Stimulated activated CD4-positive, alpha-beta T cell treated with anti-CD3 and anti-CD28 coated beads, Interleukin-4, amount 100 ng/mL, for 48 hours (primary cell): ENCODE measurements at places on chromosomes 1 and 21.

- DNase-seq: no peak
Measured at GRCh38 chr1:5721634-5722215, 270.5 kb downstream of the NPHP4 start.

DNA sequence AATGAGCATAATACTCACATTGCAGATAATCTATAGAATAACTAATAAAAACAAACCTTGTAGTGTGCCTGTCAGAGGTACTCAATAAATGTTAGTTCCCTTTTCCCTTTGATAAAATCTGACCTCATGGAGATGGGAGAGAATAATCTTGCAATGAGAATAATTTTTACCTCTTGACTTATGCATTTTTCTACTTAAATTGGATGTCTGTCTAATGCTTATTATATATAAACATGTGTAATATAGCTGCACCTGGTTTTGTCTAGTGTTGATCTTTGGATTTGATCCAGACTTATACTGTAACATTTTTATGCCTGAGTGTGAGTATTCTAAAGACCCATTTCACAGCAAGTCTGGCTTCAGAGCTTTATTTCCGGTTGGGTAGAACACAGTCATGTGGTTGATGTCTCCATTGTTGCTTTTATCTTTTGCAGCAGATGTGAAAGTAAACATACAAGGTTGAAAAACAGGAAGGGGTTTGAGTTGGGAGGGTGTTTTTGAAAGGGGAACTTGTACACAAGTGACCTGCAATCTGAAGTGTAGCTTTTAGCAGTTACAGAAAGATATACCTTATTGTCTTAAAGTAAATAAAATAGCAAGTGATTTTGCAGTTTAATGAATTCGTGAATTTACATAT lies 12.4 kb downstream of the EPB41 start:
- DNase-seq: no peak

DNA sequence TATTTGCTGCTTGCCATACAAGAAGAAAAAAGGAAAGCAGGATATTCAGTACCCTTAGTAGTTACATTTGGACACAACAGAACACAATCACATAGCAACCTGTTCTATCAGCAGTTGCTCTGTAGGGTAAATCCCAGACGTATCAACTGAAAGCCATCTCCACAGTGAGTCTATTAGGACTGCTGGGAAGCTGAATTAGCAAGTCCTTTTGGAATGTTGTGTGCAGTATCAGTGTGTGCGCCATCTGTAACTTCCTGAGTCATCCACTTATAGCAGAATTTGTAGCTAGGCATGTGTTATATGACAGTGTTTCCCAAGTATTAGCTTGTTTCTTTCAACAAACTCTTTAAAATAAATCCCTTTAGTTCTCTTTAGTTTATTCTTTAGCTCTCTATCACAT lies 21.3 kb downstream of the CCDC30 start:
- no peak for DNase-seq

DNA sequence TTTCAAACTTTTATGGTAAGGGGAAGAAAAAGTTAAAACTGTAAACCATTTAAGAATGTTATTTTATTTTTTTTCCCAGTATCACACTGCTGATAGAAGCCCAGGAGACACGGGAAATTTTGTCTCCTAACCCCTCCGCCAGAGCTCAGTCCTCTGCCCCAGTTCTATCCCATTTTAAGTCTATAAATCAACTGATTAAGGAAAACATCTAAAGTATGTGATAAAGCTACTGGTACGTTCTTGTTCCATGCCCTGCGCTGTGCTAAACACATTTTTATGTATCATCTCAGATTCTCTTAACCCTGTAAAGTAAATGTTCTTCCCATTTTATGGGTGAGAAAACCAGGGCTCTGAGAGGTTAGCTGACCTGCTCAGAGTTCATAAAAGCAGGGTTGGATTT lies 34.7 kb downstream of the NIPAL3 start:
- DNase-seq: no peak

DNA sequence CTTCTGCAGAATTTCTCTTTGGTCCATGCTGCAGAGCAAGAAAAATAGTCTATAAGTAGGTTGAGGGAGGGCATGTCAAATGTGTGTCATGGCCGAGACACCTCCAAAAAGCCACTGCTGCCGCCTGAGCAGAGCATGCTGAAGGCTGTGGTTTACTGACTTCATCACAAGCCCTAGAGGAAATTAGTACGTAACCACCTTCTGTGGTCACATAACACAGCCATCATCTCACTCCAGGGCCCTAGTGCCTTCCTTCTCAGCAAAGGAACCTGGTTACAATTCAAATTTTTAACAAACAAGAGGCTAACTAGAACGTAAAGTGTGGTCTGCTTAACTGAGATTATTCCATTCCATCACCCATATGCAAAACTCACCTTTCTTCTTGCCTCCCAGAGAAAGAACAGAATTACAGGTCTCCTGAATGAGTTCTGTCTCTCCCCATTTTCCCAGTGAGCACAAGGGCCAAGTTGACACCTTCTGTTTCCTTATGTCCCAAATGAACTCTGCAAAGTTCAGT lies at the start of gene PTPN22:
TSS of gene PTPN22 (minus strand) at position 116 of the 517 bp plus-strand sequence.
- DNase-seq: peak; percentile 74

DNA sequence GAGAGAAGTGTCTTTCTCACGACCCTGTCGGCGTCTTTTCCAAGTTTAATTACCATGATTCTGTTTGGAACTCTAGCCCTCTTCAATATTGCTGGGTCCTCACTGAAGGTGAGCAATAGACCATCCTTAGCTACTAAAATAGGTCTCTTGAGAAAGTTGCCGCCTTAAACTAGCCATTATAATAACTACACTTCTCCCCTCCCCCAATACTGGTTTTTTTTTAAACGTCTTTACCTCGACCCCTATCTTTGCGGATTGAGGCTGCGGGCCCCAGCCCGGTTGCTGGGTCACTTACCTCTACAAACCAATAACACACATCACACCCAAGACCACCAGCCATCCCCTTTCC lies 672 bp downstream of the ENSA start:
- DNase-seq: no peak

- DNase-seq: no peak
Measured at GRCh38 chr1:73066866-73067265, 784.5 kb upstream of the NEGR1 start.

GRCh38 chr1:77545970-77546369 lies 136.5 kb downstream of the ZZZ3 start:
- DNase-seq: no peak

DNA sequence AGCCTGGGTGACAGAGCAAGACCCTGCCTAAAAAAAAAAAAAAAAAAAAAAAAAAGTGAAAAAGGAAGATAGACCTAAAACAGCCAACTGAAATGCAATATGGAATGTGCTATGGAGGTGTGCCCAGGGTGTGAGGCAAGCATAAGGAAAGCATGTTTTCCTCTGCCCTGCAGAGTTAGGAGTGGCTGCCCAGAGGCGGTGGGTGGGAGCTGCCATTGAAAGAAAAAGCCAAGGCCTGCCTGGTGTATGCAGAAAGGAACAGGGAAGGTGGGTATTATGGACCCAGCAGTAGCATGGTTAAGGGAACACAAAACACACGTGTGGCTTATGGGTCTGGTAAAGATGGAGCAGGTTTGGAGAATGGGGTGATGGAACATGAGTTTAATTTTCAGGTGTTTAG lies 8.9 kb downstream of the CD244 start:
- DNase-seq: no peak

GRCh38 chr1:230077011-230077410 lies 10.0 kb downstream of the GALNT2 start:
- DNase-seq: no peak

- peak; percentile 95 for DNase-seq
Measured at GRCh38 chr1:25997828-25998761, at the start of gene PAFAH2. TSS of gene PAFAH2 (minus strand) at chr1:25998063. CDS start at chr1:25990816, 7,247 bp downstream.

GRCh38 chr1:37697090-37697489 lies 4.8 kb downstream of the CDCA8 start:
- DNase-seq: no peak

DNA sequence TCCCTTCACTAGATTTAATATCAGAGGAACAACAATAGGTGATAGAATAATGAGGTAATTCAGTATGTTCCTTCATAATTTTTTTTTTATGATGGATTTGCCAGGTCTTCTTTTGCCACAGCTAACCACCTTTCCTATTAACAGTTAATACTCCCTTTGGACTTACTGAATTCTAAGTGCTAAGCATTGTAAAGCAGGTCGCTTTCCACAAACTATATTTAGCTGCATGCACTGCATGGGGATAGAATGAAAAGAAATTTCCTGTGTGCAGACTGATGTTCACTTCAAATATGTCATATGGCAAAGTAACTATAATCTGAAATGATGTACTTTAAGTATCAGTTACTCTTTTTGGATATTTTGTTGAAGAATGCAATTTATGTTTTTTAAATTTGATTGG lies 85.8 kb downstream of the GPR161 start:
- DNase-seq: no peak

DNA sequence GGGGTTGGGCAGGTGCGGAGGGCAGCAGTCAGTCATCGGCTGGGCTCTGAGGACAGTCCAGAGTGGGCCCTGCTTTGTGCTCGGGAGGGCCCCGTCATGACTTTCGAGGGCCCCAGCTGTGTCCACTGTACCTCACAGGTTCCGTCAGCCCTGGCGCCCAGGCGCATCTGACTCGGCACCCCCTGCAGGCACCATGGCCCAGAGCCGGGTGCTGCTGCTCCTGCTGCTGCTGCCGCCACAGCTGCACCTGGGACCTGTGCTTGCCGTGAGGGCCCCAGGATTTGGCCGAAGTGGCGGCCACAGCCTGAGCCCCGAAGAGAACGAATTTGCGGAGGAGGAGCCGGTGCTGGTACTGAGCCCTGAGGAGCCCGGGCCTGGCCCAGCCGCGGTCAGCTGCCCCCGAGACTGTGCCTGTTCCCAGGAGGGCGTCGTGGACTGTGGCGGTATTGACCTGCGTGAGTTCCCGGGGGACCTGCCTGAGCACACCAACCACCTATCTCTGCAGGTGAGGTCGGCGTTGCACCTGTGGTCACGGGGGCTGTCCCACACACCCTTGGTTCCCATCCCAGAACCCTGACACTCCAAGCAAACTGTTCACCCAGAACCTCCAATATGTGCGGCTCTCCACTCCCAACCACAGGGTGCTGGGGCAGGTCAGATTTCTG lies 7.8 kb downstream of the PODN start:
- DNase-seq: no peak

DNA sequence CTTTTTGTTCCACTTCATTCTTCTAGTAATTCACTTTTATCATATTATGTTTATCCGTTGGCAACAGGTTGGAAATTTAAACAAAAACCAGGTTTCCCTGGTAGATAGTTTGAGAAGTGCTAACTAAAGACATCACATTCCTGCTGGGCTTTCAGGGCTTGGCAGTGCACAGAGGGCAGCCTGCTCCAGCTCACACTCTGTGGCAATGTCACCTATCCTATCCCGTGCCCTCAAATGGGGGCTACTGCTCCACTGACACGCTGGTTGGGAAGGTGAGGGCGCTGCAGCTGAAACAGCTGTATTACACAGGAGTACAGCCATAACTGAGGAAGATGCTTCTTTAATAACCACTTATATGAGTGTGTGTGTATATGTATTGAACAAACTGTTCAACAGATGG lies 49.7 kb downstream of the RCAN1 start:
- no peak for DNase-seq

DNA sequence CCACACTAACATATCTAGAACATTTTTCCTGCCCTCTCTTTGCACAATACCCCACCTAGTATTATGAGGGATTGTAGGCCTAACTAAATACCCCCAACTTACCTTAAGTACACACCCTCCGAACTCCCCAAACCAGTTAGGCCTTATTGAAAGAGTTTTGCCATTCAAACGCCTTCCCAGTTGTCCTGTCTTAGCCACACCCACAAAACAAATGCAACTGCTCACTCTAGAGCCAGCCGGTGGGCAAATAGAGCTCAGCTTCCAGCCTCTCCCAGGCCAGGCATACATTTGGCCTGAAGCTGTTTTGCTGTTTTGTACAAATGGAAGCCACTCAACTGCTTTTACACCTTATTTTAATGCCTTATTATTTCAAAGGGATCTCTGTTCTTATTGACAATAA lies 224.2 kb upstream of the RUNX1 start:
- no peak for DNase-seq

DNA sequence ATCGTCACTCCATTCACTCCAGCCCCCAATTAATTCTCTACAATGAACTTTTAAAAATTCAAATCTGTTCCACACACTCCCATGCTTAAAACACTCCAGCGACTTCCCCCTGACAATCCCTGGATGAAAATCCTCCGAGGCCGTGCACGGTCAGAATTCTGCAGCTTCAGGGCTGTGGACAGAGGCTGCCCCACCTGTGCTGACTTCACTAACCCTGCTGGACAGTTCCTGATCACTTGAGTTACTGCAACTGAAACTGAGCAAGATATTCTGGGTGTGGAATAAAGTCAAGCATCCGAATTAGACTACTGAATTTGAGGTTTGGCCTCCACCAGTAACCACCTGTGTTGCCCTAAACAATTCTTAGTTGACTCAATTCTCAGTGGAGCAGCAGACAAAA lies 1.0 kb upstream of the JAK1 start:
- DNase-seq: no peak

DNA sequence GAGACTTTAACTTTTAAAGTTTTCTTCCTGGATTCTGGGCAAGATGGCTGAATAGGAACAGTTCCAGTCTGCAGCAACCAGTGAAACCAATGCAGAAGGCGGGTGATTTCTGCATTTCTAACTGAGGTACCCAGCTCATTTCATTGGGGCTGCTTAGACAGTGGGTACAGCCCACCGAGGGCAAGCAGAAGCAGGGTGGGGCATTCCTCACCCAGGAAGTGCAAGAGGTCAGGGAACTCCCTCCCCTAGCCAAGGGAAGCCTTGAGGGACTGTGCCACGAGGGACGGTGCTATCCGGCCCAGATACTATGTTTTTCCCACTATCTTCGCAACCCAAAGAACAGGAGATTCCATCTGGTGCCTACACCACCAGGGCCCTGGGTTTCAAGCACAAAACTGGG lies 121.0 kb downstream of the VAV3 start:
- DNase-seq: no peak

- no peak for DNase-seq
Measured at GRCh38 chr1:231161667-231162296, at the start of gene TRIM67. TSS of gene TRIM67 (plus strand) at chr1:231162058. CDS start at chr1:231162970, 912 bp downstream.

DNA sequence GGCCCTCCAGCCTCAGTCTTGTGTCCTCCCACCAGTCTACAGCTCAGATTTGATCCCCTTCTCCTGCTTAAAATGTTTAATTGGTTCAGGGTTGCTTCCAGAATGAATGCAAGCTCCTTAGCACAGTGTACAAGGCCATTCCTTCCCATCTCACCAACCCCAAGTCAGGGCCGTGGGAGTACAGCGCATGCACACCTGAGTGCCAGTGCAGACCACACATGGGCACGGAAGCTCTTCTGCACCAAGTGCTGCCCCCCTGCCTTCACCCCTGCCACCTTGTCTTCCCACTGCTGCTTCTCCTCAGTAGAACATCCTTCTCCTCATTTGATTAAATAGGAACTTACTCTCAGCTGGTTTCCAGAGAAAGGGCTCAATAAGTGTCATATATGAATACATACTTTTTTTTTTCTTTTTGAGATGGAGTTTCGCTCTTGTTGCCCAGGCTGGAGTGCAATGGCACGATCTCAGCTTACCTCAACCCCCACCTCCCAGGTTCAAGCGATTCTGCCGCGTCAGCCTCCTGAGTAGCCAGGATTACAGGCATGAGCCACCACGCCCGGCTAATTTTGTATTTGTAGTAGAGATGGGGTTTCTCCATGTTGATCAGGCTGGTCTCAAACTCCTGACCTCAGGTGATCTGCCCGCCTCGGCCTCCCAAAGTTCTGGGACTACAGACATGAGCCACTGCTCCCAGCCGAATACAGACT lies 9.3 kb downstream of the PMF1 start:
- DNase-seq: no peak
